RWPE1 (cell line): ENCODE measurements at places on chromosomes 13 and 19.

GRCh38 chr19:32674931-32675719, at the start of gene ANKRD27:
TSS of gene ANKRD27 (minus strand) at chr19:32675180. CDS start at chr19:32659015, 16,165 bp downstream.
- peak; percentile 97 for DNase-seq

DNA sequence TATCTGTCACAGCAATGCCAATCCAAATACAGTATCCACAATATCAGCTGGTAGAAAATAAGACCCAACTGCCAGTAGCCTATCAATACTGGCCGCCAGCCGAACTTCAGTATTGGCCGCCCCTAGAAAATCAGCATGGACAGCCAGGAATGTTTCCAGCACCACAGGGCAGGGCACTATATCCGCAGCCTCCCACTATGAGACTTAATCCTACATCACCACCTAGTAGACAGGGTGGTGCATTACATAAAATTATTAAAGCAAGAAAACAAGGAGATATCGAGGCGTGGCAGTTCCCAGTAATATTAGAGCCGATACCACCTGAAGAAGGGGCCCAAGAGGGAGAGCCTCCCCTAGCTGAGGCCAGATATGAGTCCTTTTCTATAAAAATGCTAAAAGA, 111.3 kb downstream of the ZNF486 start:
- no peak for DNase-seq

DNA sequence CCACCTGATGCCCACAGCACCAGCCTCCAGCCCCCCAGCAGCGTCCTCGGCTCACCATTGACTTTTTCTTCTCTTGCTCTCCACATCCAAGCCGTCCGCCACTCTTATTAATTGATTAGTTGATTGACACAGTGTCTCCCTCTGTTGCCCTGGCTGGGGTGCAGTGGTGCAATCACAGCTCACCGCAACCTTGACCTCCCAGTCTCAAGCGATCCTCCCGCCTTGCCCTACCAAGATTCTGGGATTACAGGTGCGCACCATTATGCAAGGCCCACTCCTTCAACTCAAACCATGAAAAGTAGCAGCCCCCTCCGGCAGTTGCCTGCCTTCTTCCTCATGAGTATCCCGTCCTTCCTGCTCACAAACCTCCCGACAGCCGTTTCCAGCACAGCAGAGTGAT, 921 bp upstream of the TEX29 start:
- DNase-seq, result no peak

DNA sequence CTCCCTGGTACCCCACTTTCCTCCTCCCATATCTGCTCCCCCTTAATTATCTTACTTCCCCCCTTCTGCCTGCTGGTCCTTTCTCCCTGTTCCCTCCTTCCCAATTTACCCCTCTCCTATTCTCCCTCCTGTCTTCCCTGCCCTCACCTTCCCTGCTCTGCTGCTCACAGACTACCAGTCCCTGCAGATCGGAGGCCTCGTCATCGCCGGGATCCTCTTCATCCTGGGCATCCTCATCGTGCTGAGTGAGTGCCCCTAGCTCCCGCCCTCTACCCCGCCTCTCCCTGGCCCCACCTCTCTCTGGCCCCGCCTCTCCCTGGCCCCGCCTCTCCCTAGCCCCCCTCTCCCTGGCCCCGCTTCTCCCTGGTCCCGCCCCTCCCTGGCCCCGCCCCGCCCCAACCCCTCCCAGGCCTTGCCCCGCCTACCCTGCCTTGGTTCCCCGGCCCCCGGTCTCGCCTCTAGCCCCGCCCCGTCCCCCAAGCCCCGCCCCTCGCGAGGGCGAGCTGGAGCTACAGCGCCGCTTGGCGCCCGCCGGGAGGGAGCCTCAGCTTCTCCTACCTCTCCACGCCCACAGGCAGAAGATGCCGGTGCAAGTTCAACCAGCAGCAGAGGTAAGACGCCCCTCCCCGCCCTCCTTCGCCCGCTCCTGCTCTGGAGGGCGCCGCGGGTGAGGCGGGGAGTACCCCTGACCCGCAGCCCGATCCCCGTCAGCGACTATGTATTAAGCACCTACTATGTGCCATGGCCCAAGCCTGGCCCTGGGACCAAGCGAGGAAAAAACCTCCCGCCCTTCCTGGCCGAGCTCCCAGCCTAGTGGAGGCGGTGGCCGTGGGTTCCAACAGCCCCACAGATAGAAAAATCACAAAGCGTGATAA, 1.9 kb upstream of the FXYD7 start:
- DNase-seq, result peak; percentile 99

DNA sequence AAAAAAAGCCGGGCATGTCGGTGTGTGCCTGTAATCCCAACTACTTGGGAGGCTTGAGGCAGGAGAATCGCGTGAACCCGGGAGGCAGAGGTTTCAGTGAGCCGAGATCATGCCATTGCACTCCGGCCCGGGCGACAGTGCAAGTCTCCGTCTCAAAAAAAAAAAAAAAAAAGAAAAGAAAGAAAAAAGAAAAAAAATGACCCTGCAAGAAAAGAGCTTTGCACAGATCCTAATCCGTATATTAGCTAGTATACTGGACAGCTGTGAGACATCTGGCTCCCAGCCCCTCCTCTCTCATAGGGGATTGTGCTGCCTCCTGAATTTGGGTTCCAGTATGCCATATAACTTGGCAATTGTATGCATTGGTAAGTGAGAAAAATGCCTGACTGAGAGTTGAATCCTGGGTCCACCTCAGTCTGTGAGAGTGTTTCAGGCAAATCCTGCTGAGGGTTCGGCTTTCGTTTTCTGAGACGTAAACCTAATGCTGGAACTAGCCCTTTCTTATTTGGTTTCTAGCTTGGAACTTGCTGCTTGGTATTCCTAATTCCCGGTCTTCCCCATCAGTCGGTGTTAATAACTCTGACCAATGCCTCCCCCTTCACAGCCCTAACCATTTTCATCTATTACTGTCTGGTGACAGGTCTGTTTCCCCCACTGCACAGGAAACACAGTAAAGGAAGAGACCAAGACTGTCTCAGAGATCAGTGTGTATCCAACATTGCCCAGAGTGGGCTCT, 1.3 kb upstream of the AKT2 start:
- no peak for DNase-seq

GRCh38 chr13:83940742-83941141, 58.5 kb upstream of the SLITRK1 start:
- peak; percentile 52 for DNase-seq

- DNase-seq, result no peak
Observed at GRCh38 chr13:30290812-30291436, 16.4 kb downstream of the KATNAL1 start.

DNA sequence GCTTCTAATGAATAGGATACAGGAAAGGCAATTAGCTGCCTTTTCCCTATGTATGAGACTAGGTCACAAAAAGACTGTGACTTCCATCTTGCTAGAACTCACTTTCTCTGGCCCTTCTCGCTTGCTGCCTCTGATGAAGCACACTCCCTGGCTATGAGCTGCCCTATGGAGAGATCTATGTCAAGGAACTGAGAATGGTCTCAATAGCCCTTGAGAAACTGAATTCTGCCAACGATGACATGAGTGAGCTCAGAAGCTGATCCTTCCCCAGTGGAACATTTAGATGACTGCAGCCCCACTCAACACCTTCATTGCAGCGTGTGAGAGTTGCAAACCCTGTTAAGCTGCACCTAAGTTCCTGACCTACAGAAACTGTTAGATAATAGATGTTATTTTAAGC, 309.8 kb downstream of the COG6 start:
- DNase-seq, result no peak

GRCh38 chr19:23460656-23461055, 65.4 kb upstream of the ZNF91 start:
- DNase-seq, result peak; percentile 42

DNA sequence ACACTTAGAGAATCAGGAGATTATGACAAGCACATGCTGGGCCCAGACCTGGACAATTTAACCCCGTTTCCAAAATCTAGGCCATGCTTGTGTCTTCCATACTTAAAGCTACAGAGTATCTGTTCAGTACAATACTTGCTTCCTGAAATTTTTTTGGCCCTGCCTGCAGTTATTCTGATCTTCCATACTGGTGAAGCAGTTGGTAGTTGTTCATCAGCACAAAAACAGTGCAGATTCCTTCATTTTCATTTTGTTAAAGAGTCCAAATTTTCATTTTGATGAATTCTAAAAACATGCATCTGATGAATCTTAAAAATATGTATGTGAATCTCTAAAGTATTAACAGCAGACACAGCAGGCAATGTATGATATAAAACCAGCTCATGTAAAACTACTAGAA, 49.2 kb downstream of the POLR1D start:
- no peak for DNase-seq

- no peak for DNase-seq
Observed at GRCh38 chr19:17245535-17245984, at the start of gene NR2F6. TSS of gene NR2F6 (minus strand) at chr19:17245919. CDS start at chr19:17245220, 699 bp downstream.

DNA sequence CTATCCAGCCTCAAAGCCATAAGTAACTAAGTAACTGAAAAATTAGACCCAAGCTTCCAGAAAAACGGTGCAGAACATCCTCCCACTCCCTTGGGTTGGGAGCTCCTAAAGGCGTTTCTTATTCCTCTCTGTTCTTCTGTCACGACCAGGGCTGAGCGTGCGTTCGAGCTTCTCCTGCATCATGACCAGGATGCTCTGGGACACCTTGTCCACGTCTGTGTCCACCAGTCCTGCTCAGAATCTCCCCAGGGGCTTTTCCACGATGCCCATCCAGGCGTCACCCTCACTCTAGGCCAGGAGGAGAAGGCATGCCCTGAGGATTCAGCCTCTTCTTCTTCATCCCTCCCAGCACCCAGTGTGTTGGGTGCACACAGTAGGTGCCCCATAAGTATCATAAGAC, 37.8 kb upstream of the GAS6 start:
- DNase-seq, result no peak

DNA sequence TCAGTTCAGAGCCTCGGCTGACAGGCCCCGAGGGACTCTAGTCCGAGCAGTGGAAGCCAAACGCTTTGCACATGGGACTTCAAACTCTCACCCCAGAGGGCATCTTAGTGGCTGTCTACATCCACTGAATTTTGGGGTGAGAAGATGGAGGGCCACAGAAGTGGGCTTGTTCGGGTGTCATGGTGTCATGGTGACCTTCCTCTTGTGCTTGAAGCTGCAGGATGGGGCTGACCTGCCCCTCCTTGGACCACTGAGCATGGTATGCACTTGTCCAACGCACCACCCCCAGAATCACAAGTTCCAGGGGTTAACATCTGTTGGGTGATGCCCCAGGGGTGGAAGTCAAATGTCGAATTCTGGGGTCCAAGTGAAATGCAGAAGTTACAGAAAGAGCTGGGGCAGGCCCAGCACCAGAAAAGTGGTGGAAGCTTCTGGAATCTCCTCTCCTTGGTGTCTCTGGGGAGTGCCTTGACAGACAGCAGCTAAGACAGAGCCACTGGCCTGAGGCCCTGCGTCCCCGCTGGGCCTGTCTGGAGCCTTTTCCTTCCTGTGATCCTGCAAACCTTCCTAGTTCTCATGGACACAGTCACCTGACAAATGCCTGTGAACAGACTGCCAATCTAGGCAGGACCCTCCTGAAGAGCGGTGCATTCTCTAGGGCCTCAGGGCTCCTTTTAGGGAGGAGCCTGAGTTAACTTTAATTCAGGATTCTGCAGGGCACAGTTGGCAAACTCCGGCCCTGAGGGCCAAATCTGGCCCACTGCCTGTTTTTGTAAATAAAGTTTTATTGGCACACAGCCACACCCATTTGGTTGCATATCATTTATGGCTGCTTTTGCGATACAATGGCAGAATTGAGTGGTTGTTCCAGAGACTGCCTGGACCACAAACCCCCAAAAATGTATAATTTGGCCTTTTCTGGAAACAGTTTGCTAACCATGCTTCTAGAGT, 65.1 kb upstream of the RANBP3 start:
- no peak for DNase-seq

DNA sequence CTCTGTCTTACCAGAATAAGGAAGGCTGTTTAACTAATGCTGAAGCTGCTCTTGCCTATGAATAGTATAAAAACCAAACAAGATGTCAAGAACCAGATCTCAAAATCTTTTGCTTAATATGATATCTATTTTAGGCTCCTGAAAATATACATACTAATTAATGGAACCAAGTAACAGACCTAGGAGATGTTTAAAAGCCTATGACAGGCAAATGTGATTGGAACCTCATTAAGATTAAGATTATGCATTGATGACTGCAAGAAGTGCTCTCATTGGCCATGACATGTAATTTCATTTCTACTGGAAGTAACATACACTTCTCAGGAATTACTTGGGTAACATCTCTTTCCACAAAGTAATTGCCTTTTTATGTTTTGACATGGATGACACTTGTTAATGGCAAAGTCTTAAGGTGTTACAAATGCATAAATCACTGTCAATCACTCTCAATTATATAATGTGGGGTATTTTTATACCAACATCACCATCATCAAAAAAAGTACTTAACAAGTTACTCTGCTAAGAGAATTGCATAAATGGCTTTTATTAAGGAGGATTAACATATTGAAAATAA, 326.9 kb upstream of the MIR17HG start:
- no peak for DNase-seq

DNA sequence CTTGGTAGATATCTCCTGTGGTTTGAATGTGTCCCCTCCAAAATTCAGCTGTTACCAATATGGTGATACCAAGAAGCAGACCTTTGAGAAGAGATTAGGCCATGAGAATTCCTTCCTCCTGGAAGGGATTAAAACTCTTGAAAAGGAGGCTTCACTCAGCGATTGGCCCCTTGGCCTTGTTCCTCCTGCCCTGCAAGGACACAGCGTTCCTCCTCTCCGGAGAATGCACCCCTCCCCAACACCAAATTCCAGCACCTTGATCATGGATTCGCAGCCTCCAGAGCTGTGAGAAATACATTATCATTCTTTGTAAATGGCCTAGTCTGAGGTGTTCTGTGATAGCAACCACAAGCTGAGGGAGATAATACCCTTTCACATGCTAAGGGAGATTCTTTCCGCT, 34.5 kb upstream of the ARHGEF7 start:
- DNase-seq, result no peak

GRCh38 chr13:94176561-94176960, 302.9 kb downstream of the DCT start:
- DNase-seq, result no peak

DNA sequence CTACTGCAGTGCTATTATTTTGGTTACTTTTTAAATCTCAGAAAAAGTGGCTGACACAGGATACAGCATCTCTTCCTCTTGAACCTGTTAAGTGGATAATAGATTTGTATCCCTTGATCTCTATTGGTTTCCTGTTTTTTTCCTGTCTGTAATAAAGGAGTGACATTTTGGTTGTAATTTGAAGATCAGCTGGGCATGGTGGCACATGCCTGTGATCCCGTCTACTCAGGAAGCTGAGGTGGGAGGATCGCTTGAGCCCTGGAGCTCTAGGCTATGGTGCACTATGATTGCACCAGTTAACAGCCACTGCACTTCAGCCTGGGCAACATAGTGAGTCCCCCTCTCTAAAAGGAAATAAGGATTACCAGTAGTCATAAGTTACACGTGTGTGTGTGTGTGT, 46.8 kb downstream of the METTL21C start:
- DNase-seq, result no peak

DNA sequence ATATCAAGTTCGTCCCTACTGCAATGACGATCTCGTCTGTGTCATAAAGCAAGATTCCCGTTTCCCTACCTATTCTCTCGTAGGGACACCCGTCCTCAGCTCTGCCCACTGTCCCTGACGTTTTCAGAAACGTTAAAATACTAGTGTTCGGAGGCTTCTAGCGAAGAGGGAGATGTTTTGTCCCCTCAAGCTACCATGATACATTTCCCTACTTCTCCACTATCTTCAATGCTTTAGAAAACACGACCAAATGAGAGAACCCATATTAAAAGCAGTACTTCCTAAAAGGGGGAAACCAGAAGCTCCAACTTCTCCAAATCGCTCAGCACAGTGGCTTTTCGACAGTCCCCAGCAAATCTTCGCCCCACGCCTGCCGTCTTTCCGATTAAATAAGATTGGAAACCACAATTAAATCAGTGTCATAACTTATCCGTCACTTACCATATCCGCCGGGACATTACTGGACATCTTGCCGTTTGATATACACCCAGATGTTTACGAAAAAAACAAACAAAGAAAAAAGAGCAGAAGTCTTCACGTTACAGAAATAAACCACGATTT, 1.3 kb downstream of the UBL3 start:
- no peak for DNase-seq
